Stimulated activated CD4-positive, alpha-beta T cell treated with anti-CD3 and anti-CD28 coated beads, Interleukin-15, amount 100 ng/mL, for 1 hour (primary cell): ENCODE measurements at places on chromosomes 1 and 21.

DNA sequence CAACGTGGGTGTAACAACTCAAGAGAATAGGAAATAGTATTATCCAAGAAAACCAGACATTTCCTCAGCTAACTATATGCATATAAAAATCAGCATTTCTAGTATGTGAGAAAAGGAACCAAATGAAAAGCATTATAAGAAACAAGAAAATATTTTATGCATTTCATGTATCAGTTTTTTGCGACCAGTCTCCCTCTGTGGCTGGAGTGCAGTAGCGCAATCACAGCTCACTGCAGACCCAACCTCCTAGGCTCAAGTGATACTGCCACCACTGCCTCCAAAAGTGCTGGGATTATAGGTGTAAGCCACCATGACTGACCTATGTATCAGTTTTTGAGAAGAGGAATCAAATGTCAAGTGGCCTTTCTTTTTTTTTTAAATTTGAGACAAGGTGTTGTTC lies 31.0 kb downstream of the SLC16A1 start:
- no peak for DNase-seq

- no peak for DNase-seq
Observed at GRCh38 chr1:183694755-183695154, 41.6 kb upstream of the APOBEC4 start.

DNA sequence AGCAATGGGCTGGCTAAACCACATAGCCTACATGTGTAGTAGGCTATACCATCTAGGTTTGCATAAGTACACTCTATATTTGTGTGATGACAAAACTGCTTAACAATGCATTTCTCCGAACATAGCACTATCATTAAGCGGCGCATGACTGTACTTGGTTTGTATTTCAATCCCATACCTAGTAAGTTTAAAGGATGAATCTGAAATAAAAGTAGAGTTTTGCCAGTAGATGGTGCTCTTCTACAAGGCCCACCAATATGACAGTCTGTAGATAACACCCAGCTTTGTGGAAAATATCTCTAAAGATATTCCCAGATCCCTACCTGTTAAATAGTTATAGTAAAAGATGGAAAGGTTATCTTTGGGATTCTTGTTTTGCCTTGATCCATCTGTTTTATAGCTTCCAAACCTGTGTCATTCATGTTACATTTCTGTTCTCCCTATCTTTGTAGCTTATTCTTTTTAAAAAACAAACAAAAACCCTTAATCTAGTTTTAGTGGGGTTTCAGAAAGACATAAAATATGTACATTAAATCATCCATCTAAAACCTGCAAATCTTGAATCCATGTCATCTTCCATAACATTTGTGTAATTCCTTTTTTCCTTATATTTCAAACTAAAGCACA lies 33.9 kb upstream of the ASPM start:
- no peak for DNase-seq

DNA sequence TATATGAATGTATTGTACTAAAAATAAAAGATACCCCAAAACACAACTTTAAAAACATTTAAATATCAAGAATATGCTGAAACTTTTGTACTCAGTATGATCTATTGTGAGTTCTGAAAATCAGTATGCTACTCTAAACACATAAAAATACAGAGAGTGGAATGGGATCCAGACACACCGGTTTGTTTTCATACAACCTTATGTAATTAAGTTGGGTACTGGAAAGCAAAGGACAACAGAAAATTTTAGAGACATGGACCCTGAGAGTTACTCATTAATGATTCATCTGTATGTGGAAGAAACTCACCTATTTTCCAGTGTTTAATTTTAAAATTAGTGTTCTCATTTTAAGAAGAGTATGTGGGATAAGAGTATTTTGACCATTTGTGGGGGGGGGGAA lies 927 bp upstream of the CFHR3 start:
- DNase-seq = no peak

DNA sequence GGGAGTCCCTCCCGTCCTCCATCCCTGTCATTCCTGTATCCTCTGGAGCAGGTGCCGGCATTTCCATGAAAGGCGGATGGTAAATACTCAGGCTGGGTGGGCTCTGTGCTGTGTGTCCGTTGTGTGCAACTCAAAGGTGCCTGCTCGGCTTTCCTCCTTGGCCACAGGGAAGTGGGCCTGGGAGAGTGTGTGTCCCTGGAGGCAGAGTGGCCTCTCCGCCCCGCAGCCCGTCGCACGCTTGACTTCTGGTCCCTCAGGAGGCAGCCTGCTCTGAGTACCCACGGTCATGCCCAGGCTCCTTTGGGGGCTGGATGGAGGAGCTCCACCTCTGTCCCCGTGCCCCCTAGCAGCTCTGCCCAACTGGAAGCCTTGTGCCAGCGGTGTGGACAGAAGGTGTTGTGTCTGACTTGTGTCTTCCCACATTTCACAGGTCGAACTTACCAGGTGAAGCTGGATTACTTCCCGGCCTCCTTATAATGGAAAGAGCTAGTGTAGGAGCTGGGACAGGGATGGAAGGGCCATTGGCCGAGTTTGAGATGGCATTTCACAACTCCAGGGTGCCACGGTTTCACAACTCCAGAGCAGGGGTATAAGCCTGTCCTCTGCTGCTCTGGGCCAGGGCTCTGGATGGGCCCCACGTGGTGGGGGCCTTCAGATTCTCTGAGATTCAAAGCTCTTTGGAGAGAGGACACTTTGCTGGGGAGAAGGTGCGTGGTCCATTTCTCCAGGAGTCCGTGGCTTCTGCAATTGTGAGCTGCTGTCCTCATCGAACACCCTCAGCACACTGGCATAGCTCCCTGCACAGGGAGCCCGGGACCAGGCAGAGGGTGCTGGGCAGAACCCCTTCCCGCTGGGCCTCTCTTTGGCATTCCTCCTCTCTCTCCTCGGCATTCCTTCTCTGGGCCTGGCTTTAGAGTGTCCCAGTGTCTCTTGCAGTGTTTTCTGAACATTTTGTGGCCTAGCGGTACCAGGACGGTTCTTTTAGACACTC lies 152.7 kb upstream of the COL6A1 start:
- no peak for DNase-seq

GRCh38 chr1:25748531-25749205 lies 51.3 kb upstream of the SELENON start:
- DNase-seq = no peak

GRCh38 chr1:87913361-87913760 lies 584.7 kb downstream of the LMO4 start:
- no peak for DNase-seq

GRCh38 chr1:170765279-170765678 lies 101.3 kb downstream of the PRRX1 start:
- DNase-seq = no peak

DNA sequence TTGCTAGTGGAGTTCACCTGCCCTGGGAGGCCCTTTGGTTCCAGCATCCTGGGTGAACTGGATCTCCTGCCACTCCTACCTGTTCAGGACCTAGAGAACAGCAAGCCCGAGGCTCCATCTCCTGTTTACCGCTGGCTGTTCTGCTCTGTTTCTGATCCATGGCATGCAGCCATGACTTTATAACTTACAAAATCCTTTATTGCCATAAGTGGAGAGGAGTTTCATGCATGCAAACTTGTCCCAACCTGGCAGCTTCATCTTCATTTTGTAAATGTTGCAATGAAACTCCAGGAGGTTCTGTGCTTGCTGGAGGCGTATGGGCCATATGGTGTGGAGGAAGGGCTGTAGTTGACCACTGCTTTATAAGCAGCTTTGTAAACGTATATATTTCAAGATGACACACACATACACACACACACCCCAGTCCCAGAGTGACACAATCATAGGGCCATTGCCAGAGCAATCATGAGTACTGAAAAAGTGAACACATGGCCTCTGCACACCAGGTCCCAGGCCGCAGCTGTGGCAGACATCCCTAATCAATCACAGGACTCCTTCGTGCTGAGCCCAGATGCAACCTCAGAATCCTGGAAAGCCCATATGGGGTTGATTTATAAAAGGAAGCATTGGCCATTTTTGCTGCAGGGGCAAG lies 69.0 kb downstream of the UBIAD1 start:
- DNase-seq = no peak

DNA sequence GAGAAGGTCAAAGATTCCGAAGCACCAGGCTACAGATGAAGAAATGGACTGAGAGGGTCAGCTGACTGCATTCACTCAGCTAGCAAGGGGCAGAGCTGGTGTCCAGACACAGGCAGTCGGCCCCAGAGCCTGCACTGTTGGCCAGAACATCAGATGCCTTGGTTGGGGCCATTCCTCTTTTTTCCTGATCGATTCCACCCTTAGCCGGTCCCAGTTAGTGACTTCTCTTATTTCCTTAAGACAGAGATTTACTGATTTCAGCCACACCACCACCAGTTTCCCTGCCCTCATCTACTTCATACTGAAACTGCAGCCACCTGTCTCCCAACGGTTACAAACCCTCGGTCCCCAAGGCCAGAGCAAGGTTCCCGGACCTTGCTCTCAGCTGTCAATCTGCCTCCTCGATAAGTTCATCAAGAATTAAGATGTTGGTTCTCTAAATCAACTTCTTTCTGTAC lies 11.5 kb downstream of the CD58 start:
- no peak for DNase-seq

- no peak for DNase-seq
Observed at GRCh38 chr1:214135886-214136285, 145.1 kb upstream of the SMYD2 start.

GRCh38 chr1:88296642-88297041 lies 387.4 kb upstream of the PKN2 start:
- no peak for DNase-seq

GRCh38 chr1:216750031-216750627 lies 26.9 kb upstream of the ESRRG start:
- DNase-seq = no peak

DNA sequence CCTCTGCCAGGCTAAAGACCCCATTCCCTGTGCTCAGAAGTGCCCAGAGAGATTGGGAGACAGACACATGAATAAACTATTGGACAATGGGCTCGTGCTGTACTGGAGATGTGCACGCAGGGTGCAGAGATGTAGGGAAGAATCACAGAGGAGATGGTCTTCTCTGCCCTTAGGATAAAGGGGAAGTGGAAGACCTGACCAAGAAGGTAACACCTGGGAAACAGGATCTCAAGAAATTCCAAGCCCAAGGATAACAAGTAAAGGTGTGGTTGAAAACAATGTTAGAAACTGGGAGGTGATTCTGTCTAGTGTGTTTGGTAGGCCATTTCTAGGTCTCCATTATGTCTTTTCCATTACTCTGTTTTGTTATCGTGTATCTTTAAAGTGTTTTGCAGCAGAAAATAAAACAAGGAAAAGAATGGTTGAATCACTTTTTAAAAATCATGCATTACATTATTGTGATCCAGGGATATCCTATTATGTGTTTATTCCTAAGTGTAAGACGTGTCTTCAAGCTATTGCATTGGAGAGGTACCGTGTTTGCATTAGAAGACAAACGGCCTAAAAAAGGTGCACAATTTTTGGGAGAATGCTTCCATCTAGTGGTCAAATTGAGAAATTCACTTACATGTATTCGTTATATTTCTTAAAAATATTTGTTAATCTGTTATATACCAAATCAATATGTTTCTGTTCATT lies 40.8 kb upstream of the KCTD3 start:
- DNase-seq = no peak

GRCh38 chr1:44485934-44486460 lies 80.9 kb downstream of the RNF220 start:
- no peak for DNase-seq

DNA sequence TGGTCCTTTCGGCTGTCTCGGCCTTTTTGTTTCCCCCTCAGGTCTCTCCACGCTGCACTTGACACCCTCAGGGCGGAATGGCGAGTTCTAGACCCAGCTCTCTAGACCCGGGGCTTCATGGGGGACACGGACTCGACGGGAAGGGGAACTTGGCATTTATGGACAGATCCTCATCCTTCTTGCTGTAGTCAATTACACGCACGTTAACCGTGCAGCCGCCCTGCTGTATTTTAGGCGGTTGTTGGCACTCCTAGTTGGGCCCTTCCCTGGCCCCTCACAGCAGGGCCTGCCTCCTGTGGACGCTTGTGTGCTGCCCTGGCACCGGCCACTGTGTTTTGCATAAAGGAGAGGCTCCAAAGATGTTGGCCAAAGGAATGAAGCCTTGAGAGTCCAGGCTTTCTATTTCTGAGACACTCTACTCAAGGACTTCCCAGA lies 558 bp upstream of the BTG3 start:
- no peak for DNase-seq

DNA sequence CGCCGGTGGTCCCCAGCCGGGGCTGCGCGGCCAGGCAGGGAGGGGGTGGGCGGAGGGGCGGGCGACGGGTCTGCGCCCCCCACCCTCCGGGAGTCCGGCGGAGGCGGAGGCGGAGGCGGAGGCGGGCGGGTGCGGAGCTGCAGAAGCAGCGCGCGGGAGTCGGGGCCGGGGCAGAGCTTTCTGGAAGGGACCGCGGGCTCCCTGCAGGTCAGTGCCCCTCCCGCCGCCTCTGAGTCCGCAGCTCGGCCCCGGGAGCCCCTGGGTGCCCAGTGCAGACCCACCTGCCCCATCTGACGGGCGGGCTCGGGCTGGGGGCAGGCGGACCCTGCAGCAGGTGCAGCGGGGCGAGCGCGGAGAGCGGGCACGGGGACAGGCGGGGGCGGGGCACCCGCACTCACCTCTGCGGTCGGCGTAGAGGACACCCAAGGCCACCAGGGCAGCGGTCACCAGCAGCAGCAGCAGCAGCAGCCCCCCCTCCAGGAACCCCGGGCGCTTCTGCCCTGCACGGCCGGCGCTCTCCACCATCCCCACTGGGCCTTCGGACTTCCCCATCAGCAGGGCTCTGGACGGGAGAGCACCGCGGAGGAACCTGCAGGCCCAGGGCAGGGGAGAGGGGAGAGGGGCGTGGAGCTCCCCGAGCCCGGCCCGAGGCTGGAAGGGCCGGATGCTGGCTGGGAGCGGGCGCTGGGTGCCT lies 3.7 kb downstream of the MMEL1 start:
- DNase-seq = no peak

DNA sequence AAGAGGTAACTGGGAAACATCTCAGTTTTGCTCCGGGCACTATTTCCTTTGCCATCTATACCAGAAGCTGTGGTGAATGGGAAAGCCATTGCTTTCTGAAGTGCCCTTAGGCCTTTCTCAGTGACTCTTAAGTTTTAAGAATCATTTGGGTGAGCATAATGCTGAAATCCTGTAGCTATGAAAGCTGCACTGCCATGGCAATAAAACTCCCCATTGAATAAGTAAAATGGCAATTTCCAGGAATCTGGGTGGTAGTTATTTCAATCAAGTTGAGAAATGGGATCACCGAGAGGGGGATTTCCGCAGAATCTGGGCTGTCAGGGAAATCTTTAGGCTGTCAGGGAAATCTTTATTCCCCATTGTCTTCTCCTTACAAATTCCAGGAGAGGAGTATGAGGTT lies 26.8 kb upstream of the MACF1 start:
- no peak for DNase-seq

- DNase-seq = no peak
Observed at GRCh38 chr1:234702342-234703000, 92.5 kb upstream of the IRF2BP2 start.

DNA sequence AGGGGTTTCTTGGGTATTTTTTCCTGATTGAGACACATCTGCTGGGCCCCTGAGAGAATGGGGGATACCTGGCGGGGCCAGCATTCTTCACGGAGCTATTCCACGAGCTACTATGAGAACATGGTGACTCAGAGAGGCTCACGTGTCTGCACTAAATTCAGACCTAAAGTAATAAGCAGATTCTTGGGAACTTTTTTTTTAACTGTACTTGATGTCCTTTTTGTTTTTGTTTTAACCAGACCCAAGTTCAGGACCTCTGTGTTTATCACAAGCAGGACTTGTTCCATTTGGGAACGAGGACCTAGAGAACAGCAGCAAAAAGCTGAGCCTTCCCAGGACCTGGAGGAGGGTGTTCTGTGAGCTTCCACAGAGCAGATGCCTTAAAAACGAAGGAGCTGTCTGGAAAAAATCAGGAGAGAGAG lies 44.0 kb downstream of the EVA1C start:
- DNase-seq = no peak

GRCh38 chr21:37452227-37452626 lies 85.7 kb downstream of the DYRK1A start:
- no peak for DNase-seq

- no peak for DNase-seq
Observed at GRCh38 chr1:24080131-24080530, 31.8 kb downstream of the MYOM3 start.
